Cortex of kidney (tissue), 1 donor: ENCODE measurements at places on chromosomes 7 and 10.

GRCh38 chr10:47410271-47410670, 26.2 kb upstream of the ZNF488 start:
- DNase-seq: no peak

DNA sequence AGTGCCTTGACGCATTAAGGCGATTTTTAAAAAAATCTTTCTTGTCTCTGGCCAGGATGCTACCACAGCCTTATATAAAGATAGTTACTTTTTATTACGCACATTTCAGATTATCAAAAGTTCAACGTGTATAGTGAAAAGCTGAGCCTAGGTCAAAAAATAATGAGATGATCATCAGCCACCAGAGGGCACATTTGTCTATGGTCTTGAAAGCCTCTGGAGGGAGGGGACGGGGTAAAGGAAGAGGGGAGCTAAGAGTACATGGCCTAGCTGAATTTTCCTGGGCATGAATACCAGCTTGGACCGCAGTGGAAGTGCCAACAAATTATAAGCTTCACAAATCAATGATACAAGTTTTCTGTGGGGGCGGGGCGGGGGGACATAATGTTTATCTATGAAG, 285.9 kb upstream of the SMIM30 start:
- no peak for DNase-seq

GRCh38 chr10:126108693-126109092, 212.3 kb downstream of the FANK1 start:
- DNase-seq: no peak

- DNase-seq: no peak
Observed at GRCh38 chr7:123797673-123798531, 47.1 kb upstream of the HYAL4 start.

- DNase-seq: no peak
Observed at GRCh38 chr7:2104107-2104710, 128.5 kb downstream of the MAD1L1 start.

GRCh38 chr10:57769298-57769697, 498.4 kb downstream of the IPMK start:
- DNase-seq: no peak

- DNase-seq: no peak
Observed at GRCh38 chr7:134210976-134211663, 84.0 kb downstream of the LRGUK start.

DNA sequence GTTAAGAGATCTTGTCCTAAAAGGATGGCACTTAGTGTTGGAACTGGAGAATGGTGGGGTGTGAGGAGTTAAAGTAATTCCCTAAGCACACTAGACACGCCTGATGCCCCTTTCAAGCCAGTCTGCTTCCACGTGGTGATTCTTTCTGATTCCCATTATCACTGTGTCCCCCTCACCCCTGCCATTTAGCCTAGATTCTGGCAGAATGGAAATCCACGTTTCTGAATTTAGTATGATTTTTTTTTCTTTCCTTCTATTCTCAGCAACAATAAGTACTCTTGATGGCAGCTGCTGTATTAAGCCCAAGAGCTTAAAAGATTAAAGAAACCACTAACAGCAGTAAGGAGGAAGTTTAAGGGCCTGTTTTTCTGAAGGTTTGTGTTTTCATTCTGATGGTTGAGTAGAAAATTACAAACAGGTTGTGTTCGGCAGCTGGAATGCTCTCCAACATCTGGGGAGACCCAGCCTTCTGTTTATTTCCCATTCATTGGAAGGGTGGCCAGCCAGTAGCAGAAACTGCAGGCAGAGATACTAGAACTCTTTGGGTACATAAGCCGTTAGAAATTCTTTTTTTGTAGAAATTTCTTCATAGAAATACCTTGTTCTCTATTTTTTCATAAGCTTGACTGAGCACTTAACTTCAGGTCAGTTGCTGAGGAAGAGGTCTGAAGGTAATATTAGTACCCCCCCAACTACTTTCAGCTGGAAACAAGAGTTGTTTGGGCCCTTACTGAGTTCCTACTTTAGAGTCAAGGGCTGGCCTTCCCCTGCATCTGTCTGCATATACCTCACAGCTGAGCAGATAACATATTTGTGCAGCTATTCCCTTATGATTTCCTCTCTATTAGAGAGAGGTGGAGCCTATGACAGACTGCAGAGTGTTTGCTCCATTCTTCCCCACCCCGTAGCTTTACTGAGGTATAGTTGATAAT, 355.1 kb downstream of the AUTS2 start:
- DNase-seq: no peak

- no peak for DNase-seq
Observed at GRCh38 chr10:89975071-89975470, 273.7 kb downstream of the KIF20B start.

- no peak for DNase-seq
Observed at GRCh38 chr10:56912043-56912442, 551.0 kb upstream of the ZWINT start.

DNA sequence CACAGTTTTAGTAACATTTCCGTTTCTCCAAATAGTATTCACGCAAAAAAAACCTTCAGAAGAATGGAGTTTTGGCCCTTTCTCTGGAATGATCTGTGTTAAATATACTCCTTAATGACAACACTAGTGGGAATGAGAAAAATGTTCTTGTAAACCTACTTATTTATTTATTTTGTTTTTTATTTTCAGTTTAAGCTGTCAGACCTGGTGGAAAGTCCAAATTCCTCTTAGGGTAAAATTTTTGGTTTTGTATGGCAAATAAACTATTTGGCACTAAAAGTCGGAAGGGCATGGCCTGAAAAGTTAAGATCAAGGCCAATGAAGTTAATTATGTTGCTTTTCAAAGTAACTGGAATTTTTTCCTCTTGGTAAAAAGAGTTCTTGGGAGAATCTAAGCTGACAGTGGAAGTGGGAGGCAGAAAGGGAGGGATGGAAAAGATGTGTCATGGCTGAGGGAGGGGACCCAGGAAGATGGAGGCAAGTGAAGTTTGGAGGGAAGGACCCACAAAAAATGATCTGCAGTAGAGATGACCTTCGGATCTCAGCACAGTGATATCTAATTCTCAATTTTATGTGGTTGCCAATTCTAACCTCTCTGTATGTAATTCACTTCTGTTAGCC, 33.5 kb upstream of the VPS41 start:
- DNase-seq: no peak

DNA sequence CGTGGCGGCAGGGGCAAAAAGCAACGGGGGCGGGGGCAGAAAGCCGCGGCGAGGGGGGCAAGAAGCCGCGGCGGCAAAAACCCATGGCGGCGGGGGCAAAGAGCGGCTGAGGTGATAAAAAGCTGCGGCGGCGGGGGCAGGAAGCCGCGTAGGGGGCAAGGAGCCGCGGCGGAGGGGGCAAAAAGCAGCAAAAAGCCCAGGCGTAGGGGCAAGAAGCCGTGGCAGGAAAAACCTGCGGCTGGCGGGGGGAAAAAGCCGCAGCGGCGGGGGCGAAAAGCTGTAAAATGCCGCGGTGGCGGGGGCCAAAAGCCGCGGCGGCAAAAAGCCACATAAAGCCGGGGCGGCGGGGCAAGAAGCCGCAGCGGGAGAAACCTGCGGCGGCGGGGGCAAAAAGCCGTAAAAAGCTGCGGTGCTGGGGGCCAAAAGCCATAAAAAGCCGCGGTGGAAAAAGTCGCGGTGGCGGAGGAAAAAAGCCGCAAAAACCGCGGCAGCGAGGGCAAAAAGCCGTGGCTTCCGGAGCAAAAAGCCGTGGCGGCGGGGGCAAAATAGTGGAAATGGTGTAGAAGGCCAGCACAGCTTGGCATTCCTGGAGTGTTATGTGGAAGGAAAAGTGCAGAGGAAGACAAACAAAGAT, 487.8 kb downstream of the ZNF33B start:
- DNase-seq: no peak

- DNase-seq: no peak
Observed at GRCh38 chr10:64142395-64142794, 621.2 kb downstream of the REEP3 start.

GRCh38 chr7:92409357-92409756, 37.9 kb upstream of the GATAD1 start:
- DNase-seq: no peak

- DNase-seq: no peak
Observed at GRCh38 chr7:33446551-33446950, 317.2 kb downstream of the BBS9 start.

DNA sequence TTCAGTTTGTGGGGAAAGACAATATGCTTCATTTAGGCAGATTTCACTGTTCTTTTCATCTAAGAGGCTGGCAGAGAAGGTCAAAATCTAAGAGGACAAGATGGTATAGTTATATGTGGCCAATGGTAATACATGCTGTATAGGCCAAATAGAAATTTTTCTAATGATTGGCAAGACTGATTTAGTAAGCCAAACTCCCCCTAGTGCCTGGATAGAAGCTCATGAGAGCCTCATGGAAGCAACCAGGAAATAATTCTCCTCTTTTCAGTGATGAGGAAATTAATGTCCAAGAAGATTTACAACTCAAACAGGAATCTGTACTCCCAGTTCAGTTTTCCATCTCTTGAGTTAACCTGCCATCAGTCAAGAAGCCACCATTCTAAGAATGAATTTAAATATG, 253.6 kb upstream of the PHF14 start:
- DNase-seq: no peak

DNA sequence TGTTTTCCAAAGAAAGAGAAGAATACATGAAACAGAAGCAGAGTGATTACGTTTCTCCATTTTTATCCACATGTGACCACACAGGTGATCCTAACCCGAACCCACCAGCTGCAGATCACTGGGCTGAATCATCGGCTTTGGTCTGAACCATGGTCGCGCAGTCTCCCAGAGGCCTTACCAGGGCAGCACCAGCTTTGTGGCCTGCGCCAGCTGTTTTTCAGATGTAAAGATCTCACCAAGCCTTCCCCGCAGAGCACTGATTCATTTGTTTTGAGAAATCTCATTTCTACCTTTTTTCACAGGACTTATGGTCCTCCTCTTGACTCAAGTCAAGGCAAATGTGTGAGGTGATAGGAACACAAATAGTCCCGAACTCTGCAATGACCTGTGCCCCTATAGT, 207.0 kb upstream of the PPP2R2D start:
- DNase-seq: no peak

DNA sequence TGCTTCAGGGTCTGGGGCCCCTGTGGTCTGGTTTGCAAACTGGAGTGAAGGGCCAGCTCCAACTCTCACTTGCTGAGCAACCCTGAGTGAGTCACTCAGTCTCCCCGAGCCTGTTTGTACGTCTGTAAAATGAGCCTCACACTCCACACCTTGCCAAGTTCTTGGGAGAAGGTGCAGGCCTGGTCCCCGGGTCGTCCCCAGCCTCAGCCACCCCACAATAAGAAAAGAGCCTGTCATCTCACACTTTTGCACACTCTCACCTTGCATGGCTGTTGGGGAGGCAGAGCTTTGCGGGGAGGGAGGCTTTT, 5.2 kb downstream of the GRIFIN start:
- no peak for DNase-seq

- DNase-seq: no peak
Observed at GRCh38 chr7:103636153-103636552, 190.1 kb upstream of the SLC26A5 start.

DNA sequence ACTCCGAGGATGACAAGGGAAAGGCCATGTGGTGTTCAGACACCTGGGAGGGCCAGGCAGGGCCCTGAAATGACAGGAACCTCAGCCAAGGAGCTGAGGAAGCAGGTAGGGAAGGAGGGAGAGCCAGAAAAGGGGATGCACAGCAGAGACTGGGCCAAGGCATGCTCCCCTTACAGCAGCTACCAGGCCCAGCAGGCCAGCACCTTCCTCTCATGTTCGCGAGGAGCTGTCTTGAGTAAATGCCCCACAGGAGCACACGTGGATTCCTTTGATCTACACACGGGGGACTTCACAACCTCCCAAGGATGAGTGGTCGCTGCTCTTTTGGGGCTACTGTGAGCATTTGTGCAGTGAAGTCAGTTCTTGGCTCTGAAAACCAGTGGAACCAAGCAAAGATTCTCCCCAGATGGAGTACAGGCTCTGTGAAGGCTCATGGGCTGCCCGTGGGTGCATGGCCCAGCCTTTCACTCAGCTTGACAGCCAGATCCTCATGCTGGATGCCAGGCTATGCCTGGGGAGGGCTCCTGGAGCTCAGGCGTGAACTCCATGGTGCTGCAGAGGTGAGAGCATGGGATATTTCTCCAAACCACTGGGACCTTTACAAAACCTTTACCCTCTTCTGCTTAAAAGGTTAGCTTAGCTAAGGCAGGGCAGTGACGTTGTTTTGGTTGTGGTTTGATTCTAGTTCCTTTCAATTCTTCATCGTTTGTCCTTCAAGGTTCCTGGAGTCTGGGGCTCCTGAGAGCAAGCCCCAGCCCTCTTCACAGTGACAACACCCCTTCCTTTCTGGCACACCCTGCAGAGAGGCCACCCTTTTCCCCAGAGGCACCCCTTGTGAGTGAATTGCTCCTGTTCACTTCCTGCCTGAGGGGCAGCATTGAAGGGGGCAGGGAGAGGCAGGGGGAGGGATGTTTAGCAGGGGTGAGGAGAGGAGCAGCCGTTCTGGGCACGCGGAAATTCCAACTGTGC, 74.2 kb upstream of the ZPBP start:
- DNase-seq: no peak

- no peak for DNase-seq
Observed at GRCh38 chr7:115379321-115379720, 457.4 kb downstream of the MDFIC start.

- no peak for DNase-seq
Observed at GRCh38 chr7:21651697-21652096, 108.9 kb downstream of the DNAH11 start.

GRCh38 chr10:43255634-43256431, 11.0 kb downstream of the RASGEF1A start:
- DNase-seq: no peak

DNA sequence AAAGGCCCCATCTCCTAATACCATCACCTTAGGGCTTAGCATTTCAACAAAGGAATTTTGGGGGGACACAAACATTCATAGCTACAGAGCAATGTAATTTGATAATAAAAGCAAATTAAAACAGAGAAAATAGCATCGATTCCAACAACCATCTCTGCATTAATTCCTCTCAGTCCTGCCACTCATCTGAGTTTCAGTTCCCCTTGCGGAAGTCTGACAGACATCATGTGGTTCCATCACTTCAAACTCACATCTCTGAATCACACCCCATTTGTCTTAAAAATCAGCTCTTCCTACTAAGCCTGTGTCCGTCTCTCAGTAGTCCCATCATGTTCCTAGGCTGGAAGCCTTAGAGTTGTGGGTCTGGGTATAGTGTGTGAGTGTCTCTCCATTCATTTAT, 3.6 kb downstream of the ADCK2 start:
- no peak for DNase-seq

GRCh38 chr10:49367600-49367999, 28.3 kb downstream of the DRGX start:
- DNase-seq: no peak

DNA sequence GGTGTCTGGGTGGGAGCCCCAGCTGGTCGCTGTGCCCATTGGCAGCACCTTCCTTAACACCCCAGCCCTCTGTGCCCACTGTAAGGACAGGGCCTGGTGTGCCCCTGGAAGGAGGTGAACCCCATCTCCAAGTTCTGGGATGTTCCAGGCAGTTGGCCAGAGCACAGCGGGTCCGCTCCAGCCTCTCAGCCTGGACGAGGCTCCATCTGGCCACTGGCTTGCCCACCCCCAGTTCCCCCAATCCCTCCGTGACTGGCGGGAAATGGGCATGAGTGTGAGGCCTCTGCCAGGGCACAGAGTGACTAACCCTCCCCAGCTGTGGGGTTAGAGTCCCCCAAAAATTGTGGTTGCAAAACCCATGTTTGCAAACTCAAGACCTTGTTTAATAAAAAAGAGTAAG, 15.6 kb downstream of the GRIFIN start:
- no peak for DNase-seq
